NCI-H2029 (cell line): ENCODE measurements at places on chromosomes 12 and 14.

GRCh38 chr12:20557096-20557495 lies 138.0 kb upstream of the SLCO1C1 start:
- DNase-seq: no peak

GRCh38 chr12:20967756-20968155 lies 157.3 kb downstream of the SLCO1B3 start:
- DNase-seq: no peak

DNA sequence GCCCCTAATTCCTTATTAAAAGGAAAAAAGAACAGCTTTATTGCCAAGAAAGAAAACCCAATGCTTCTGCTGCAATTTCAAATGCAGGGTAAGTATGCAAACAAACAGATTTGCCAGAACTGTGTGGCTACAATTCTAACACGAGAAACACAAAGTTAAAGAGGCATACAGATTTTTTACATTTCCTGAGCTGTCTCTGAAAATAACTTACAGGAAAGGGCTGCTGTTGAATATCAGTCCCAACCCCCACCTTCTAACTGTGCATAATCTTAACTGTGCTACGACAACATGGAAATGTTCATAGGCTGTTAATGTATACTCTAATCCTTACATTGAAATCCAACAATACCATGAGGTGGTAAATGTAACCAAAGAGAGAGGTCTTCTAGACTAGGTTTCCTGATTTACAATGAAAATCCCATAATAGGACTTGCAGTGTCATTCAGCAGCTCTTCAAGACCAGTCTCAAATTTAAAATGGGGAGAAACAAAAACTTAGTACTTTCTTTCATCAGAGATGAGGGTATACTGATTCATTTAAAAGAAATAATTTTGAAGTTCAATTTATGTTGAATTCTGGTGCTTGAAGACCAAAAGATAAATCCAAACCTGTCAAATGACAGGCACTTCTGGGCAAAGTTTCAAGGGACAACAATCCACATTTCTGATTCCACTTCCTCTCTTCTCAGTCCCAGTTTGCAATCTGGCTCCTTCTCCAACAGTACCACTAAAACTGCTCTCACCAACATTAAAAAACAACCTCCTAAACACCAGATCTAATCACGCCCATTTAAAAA lies 14.4 kb downstream of the FGD6 start:
- no peak for DNase-seq

- DNase-seq: no peak
These were observed 77.0 kb downstream of the STON2 start for GRCh38 chr14:81323093-81323492.

DNA sequence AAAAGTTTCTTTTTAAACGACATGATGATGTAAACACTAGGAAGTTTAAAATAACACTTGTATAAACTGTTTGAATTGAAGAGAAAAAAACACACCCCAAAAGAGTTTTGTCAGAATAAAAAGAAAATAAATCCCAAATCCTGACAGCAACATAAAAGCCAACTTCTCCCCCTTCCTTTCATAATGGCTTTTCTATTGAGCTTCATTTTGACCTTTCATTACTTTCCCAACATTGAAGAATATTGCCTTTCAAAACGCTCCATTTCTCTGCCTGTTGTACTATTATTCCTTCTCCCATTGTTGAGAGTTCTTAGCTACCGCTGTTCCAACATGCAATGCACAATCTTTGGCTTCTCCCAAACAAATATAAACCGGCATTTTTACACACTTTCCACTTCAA lies 448.5 kb downstream of the BCAT1 start:
- no peak for DNase-seq

- DNase-seq: no peak
These were observed 67.4 kb upstream of the FBRSL1 start for GRCh38 chr12:132422381-132423043.

GRCh38 chr14:103078860-103079587 lies 5.0 kb upstream of the LBHD2 start:
- DNase-seq: no peak

- no peak for DNase-seq
These were observed 35.7 kb upstream of the MDM1 start for GRCh38 chr12:68367903-68368302.

- no peak for DNase-seq
These were observed 104.6 kb downstream of the ITPR2 start for GRCh38 chr12:26728205-26729050.

DNA sequence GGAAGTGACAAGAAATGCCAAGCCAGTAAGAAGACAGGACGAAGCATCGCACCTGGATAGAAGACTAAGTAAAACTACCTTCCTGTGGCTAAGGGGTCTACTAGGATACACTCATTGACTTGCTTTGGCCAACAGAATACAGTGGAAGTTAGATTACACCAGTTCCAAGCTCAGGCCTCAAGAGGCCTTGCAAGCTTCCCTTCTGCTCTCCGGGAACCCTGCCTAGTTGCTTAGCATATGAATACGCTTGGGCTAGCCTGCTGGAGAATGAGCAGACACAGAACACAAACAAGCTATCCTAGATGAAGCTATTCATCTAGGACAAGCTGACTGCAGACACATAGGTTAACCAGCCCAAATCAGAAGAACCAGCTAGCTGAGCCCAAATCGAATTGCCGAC lies 97.0 kb downstream of the DPF3 start:
- DNase-seq: no peak

DNA sequence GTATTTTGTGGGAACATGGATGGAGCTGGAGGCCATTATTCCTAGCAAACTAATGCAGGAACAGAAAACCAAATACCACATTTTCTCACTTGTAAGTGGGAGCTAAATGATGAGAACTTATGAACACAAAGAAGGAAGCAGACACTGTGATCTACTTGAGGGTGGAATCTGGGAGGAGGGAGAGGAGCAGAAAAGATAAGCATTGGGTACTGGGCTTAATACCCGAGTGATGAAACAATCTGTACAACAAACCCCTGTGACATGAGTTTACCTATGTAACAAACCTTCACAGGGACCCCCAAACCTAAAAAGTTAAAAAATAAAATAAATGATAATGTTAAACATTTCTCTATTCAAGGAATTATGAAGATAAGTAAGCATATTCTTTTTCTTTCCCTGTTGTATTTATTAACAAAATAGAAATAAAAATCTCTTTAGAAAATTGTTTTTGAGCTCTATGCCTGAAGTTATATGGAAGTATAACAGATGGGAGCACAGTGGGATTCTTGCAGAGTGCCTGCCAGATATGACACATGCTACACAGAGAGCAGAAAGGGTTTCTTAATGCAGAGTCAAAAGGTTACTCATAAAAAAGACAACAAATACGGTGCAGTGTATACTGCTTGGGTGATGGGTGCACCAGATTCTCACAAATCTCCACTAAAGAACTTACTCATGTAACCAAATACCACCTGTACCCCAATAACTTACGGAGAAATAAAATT lies 52.0 kb upstream of the SYNE2 start:
- DNase-seq: no peak

- DNase-seq: no peak
These were observed 471.2 kb downstream of the DIO2 start for GRCh38 chr14:79740066-79740601.

- DNase-seq: no peak
These were observed 7.6 kb downstream of the FIGNL2 start for GRCh38 chr12:51840966-51841365.

- DNase-seq: no peak
These were observed 202.4 kb downstream of the NEDD1 start for GRCh38 chr12:97109441-97109840.

DNA sequence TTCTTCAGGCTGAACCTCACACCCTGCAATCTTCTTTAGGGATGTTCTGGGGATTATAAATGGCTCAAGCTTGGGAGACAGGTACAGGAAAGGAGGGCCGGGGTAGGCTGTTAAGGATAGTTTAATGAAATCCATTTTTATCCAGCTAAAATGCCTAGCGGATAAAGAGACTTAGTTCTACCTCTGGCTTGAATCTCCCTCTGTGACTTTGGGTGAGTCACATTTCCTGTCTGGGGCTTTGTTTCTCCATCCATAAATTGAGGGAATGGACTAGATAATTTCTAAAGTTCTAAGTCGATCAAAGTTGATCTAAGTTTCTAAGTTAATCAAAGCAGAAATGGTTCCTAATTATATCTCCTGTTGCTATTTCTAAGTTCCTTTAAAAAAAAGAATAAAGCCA lies 319.6 kb upstream of the E2F7 start:
- DNase-seq: no peak
